Cardiac muscle cell (in vitro differentiated cells and primary cell): ENCODE measurements at places on chromosomes 4 and X.

DNA sequence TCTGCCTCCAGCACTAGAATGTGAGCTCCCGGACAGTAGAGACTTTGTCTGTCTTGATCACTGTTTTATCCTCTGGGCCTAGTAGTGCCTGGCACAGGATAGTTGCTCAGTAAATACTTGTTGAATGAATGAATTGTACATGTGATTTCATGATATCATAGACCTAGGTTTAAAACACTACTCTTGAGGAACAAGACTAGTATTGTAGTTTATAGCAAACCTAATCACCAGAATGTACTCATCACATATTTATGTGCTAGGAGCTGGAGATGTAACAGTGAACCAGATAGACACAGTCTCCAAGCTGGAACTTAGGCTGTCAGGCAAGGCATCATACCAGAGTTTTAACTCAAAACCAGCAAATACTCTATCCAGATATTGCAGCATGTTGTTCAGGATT, 23.5 kb downstream of the GAB3 start:
- peak; percentile 42 for DNase-seq

GRCh38 chrX:2679534-2680485, 11.3 kb upstream of the CD99 start:
- DNase-seq: peak; percentile 90

- DNase-seq: peak; percentile 7
Observed at GRCh38 chr4:145939441-145939750, 773 bp upstream of the ZNF827 start.

DNA sequence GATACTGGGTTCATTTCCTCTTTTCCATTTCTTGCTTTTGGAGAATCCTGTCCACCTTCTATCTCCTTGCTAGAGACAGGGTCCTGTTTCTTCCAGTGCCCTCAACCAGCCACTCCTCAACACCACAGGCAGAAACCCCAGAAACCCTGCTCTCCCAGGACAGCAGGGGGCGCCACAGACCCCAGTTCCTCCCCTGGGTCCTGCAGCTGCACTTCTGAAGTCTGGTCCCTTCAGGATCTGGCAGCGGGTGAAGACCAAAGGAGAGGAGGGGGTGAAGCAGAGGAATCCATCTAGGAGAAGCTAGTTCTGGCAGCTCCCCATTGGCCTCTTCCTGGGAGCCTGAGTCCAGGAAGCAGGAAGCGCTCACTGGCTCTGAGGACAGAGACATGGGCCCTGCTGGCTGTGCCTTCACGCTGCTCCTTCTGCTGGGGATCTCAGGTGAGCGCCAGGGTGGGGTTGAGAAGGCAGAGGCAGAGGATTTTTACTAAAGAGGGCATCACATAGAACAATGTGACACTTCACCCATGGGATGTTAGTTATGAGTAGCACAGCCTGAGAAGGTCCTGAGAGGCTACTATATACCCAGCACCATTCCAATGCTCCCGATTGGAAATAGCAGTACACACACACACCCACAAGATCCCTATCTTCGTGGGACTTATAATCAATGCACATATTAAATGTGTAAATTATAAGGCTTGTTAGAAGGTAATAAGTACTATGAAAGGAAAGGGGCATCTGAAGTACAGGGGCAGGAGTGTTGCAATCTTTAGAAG, at the start of gene PRSS48:
Gene PRSS48, plus strand, starts transcription at position 375 of the 776 bp plus-strand sequence. Its CDS starts 12 bp downstream, at position 387.
- peak; percentile 72 for DNase-seq

GRCh38 chrX:38973322-38973721, 172.1 kb downstream of the MID1IP1 start:
- DNase-seq: no peak
